ENCODE measurements at places on chromosomes 13 and 19.

DNA sequence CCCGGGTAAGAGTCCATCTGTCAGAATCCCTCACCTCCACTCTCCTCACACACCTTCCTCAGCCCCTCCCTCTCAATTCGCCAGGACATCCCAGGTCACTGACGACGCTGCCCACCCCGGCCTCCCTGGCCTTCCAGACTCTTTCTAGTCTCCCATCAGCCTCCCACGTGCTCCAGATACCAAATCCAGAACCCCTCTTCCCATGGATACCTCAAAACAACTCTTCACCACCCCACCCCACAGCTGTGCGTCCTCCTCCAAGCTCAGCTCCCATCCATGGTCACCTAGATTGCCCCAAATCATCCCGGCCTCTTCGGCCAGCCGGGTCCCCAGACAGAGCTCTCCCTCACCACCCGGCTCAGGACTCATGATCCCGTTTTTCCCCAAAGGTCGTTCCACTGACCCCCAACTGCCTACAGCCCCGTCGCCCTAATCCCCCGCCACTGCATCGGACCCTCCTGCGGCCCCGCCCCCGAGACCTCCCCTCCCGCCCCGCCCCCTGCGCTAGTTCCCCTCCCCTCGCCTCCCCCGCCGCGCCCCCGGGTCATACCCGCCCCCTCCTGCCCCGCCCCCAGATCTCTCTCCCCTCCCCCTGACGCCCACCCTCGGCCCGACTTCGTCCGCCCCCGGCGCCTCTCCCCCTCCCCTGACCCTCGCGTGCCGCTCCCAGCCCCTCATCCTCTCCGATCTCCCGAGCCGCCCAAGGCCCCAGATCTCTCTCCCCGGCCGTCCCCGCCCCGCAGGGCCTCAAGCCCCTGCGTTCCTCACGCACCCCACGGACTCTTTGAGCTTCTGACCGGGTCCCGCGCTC lies 546 bp downstream of the UBXN6 start:
- no peak for DNase-seq

GRCh38 chr19:51978882-51979281 lies 7.8 kb downstream of the ZNF350 start:
- DNase-seq = no peak

DNA sequence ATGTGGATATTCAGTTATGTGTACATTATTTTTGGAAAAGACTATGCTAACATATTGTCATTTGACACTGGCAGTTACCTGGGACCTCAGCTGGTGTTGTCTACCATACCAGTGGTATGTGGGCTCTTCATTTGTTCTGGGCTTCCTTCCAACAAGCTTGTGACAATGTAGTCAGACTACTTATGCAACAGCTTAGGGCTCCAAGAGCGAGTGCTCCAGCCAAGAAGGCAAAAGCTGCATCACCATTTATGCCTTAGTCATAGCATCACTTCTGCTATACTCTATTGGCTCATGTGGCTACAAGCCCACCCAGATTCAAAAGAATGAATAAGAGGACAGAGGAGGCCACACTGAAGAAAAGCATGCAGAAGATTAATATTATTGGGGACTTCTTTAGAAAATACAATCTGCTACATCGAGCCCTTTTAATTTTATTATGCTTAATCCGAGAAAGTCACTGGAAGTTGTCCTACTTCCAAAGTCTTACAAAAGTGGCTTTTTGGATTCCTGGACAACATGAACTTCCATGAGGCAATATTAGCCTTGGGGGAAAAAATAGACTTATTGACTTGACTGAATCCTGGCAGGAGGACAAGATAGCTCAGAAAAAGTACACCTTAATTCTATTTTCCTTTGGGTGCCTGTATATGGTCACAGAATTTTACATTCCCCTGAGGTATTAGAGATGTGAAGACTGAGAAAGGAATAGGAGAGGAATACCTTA lies 529.4 kb upstream of the HTR2A start:
- no peak for DNase-seq

DNA sequence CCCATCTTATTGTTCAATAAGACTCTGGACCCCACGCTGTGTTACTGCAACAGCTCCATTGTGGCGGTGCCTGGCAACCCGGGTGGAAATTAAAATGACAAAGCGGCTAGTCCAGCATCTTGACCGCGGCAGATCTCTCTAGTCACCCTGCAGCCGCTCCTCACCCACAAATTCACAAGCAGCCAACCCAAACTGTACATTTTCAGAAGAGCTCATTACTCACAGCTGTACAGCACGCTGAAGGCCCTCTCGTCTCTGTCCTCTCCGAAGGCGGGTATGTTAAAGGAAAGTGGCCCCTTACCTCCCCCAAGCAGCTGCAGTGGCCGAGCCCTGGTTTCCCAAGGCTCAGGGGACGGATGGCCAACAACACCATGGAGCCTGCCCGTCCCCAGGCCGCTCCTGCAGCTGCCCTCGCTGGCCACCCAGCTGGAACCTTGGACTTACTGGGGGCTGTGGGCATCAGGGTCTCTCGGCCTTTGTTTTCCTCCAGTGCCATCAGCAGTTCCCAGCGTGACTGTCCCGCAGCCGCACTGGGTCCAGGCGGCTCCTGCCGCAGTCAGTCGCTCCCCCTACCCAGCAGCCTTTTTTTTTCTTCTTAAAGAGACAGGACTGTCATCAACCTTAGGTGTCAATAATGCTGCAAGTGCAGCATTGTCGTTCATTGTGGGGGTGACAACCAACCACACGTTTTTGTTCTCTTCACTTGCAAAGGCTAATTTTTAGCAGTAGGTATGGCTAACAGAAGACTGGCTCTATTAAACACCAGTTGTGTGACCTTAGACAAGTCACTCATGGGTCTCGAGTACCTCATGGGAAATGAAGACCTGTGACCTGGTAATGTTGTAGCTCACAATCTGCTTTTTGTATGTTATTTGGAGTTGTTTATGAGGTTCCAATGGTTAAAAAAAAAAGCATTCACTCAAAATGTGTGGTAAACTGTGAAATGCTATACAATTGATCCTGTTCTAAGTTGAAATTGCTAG lies at the start of gene SACS:
Gene SACS, minus strand, starts transcription at position 532 of the 983 bp plus-strand sequence. CDS start 22,463 bp downstream, outside the sequence.
- DNase-seq = no peak

DNA sequence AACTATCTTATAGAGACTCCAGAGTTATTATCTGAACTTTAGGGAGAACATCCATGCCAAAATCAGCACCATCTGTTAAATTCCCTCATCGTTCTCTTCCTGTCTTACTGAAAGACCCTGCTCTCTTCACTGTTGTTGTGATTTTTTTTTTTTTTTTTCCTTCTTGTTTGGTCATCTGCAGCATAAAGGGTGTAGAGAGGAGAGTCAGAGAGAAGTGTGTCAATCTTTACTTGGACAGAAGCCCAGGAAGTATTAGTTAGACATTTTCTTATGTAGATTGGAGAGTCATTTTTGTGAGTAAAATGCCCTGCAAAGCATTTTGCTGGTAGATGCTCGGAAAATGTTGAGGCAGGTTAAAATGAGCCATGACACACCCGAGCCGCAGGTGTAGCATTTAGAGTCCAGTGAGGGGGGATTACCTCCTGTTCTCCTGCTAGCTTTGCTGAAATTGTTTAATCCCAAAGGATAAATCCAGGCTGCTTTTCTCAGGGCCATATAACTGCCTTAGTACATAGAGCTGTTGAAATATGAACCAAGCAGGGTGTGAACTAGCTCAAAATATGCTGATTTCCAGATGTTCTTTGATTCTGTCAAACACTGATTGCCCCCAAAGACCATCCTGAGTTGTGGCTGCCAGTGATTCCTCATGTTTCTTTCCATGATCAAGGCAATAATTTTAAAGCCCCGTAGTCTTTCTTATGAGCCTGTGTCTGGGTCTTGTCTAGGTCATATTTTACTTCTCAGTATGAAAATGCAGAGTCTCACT lies 143.5 kb downstream of the DCT start:
- DNase-seq = no peak

DNA sequence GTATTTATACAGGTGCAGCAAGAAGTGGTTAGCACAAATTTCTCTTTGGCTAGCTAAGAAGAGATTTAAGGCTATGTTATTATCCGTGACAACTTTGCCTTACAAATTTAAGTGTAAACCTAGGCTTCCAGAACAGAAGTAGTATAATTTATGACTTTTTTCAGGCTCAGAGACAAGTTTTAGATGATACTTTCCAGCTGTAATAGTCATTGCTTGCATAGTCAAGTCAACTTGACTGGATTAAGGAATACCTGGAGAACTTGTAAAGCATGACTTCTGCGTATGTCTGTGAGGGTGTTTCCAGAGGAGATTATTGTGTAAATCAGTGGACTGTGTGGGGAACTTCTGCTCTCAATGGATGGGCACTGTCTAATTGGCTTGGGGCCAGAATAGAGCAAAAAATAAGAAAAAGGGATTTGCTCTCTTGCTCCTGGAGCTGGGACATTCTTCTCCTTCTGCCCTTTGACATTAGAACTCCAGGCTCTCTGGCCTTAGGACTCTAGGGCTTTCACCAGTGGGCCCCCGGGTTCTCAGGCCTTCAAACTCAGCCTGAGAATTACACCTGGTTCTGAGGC lies 33.0 kb downstream of the CYSLTR2 start:
- no peak for DNase-seq

DNA sequence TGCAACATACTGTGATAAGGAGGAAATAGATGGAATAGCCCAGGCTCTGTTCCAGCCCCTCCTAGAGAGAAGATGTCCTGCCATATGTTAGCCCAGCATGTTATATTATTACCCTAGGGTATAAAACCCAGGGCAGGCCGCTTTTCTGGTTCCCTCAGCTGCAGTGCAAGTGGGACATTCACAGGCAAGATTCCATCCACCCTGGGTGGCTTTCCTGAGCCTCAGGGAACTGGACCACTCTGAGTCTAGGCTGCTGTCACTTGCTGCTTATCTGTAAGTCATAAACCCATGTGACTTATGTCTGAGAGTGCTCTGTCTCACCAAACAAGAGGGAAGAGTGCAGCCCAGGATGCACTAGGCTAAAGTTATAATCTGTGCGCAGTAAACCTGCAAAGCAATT lies 413.2 kb downstream of the MZT1 start:
- DNase-seq = no peak

GRCh38 chr13:46295491-46296114 lies 83.9 kb downstream of the LRRC63 start:
- peak; percentile 63 for DNase-seq

- no peak for DNase-seq
These were observed 82.8 kb downstream of the SIPA1L3 start for GRCh38 chr19:37989855-37990254.

DNA sequence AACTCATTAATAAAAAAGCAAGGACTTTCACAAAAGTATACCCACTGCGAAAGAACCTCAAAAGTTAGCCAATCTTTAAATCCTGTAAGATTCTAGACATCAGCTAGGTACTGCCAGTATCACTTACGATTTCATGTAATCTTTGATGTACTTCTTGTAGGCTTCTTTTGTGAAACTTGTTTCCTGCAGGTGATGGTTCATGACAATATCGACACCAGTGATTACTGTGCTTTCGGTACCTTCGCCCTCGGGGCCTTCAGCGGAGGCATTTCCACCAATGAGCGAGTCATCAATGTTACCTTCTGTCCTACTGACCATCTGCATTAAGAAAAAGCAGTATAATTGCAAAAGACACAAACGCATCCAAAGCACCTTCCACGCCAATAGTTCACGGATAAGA lies 1.1 kb downstream of the TPT1 start:
- peak; percentile 60 for DNase-seq

- DNase-seq = no peak
These were observed 177.6 kb downstream of the SHISA2 start for GRCh38 chr13:25874064-25874737.

GRCh38 chr13:30690282-30691188 lies 44.8 kb upstream of the ALOX5AP start:
- DNase-seq = no peak
